ENCODE measurements at places on chromosomes 16 and 17.

- DNase-seq, result no peak
Measured at GRCh38 chr16:77663711-77664110, 58.6 kb upstream of the NUDT7 start.

GRCh38 chr17:29789196-29790170 lies 140.5 kb downstream of the SSH2 start:
- DNase-seq, result no peak

- DNase-seq, result no peak
Measured at GRCh38 chr17:31321966-31322365, 544 bp upstream of the EVI2A start.

DNA sequence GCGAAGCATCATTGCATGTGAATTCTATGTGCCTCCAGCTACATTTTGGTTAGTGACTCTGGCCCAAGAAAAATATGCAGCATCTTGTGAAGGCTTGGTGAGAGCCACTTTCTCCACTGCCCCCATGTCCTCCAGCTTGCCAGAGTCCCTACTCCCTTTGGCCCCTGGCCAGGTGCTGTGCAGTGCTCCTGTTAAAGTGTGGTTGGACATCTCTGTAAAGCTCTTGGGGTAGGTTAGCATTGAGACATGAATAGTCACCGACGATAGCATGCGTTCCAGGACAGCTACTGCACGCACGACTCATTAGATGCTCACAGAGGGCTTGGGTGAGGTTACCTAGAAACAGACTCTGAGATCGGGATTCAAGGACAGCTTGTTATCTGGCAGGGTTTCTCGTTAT lies 48.6 kb downstream of the FOXL1 start:
- no peak for DNase-seq

DNA sequence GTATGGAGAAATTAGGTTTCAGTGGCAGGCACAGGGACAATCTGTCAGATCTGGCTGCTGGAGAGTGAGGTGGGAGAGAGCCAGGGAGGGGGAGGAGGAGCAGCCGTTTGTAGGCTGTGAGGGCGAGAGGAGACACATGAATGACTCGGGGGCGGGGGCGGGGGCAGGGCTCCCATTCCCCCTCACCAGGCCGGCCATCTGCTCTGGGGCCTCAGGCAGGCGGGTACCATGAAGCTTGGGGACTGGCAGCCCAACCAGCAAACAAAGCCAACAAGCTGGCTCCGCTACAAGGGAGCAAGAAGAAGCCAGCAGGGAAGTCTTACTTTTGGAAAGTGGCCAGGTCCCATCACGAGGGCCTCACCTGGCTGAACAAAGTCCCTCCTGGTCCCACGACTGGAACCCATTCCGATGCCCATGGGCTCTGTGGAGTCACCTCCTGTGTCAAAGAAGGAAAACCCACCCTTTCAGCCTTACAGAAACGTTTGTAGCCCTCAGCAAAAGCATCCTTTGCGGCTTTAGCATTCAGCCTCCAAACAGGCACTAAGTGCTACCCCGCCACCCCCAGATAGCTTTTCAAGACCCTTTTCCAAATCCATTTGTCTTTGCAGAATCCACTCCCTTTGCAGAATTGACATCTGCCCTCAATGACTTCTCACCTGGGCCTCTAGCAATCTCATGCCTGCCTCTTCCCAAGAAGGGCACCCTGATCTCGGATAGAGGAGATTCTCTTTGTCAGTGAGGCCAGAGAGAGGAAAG lies 9.2 kb upstream of the SSTR2 start:
- peak; percentile 38 for DNase-seq

DNA sequence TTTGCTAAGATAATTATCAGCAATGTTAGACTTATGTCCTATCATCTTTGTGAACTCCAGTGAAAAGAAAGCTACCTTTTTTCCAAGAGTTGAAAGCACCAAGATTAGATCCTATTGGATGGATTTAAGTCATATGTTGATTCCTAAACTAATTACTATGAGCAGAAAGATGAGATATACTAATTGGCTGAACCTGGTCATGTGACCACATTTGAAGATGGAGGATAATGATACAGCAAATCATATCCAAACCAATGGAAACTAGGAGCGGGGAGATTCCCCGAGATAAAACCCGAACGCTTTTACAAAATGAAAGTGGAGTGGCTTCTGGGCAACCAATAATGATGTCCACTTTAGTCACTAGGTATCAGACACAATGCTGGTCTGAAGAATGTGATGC lies 1060.2 kb upstream of the EEF2KMT start:
- DNase-seq, result no peak

GRCh38 chr17:34606763-34607162 lies 27.4 kb downstream of the TMEM132E start:
- DNase-seq, result no peak

GRCh38 chr16:68079626-68080344 lies 5.4 kb upstream of the NFATC3 start:
- no peak for DNase-seq

GRCh38 chr16:53068423-53068833 lies 13.6 kb downstream of the CHD9 start:
- DNase-seq, result no peak

DNA sequence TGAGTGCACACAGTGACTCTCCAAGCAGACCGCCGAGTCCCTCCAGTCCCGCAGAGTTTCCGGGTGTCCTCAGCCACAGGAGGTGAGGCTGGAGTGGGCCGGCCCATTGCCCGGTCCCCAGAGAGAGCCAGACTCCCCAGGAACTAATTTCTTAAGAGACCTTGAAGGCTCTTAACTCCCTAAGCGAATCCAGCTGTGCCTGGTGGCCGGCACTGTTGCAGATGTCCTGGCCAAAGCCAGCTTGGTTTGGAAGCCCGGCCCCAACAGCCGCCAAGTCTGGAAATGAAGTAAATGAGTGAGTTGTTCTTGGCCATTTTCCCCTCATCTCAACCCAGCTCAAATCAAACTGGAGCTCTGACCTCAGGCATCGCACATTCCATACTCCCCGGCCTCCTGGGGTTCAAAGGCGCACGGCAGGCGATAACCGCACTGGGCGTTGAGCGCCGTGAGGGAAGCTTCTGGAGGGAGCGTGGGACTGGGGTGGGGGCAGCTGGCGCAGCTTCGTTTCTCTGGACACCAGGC lies 42.0 kb downstream of the CMIP start:
- no peak for DNase-seq

DNA sequence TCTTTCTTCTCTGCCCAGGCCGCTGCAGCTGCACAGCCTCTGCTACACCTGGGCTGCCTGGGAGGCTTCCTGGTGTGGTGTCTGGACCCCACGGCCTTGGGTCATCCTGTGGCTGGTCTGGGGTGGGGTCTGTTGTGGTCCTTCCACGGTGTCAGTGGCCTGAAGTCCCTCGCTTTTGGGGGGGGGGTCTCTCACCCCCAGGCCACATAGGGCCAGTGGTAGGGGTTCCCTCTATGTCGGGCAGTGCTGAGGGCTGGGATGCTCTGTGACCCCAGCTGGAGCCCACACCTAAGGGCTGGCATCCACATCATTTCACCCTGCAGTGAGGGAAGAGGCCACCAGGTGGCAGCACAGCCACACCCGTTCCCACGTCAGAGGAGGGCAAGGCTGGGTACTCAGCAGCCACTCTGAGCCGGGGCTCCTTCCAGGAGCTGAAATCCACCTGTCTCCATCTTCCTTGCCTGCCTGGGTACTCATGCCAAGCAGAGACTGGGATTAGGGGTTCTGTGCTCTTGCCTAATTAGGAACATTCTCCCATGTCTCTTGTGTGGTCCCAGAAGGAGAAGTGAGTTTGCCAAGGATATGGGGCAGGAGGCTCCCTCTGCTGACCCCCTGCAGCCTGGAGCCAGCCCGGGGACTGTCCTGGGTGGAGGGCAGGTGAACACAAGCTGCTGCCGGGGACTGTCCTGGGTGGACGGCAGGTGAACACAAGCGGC lies 13.0 kb downstream of the ENGASE start:
- peak; percentile 61 for DNase-seq

DNA sequence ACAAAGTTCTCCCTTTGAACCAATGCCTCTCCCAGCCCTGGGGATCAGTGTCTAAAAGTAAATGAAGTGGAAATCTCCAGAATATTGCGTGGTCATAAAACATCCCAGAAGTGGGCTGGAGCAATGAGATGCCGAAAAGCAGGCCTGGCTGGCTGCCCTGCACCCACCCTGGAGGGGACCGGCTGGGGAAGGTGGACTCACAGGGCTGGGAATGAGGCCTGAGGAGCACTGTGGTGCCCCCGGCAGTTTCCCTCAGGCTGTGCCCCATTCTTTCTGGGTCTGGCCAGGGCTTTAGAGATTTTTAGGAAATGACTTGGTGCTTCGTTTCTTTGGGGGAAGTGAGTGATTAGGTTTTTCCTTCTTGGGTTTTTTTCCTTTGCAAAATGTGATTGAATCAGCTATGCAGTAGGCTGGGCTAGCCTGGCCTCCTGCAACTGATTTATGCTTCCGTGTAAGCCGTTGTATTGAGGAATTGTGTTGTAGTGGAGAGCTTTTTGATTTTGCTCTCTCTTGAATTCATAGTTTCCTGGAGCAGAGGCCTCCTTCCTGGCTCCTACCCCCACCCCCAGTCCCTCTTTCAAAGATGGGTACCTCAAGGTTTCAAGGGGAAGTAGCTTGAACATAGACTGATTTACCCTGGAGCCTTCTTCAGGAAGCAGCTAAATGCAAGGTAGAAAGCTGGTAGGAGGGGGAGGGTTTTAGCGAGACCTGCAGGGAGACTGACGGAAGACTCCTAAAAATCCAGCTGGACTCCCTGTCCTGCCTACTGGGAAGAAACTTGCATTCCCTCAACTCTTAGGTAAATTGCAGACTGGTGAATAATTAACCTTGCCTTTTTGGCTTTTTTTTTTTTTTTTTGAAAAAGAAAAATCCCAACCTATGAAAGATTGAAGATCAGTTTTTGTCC lies 170.2 kb downstream of the RAB11FIP4 start:
- DNase-seq, result no peak

DNA sequence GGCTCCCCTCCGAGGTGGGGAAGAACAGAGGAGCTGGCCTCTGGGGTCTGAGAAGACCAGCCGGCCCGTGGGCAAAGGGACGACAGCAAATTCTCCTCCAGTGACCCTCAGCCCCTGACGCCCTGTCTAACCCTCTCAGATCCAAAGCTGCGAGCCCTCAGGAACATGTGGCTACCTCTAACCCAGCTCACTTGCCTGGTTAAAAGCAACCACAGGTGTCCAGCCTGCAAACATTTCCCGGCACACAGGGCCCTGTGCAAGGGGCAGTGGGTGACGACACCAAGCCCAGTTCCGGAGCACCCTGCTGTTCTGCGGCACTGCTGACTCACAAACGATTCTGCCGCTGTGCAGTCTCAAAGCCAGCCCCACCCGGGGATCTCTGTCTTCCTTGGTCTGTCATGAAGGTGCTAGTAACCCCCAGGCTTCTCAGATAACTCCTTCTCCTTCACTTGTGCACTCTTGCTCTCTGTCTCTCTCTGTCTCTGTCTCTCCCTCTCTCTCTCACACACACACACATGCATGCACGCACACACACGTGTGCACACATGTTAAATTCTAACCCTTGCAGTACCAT lies 23.0 kb downstream of the WNT3 start:
- no peak for DNase-seq

DNA sequence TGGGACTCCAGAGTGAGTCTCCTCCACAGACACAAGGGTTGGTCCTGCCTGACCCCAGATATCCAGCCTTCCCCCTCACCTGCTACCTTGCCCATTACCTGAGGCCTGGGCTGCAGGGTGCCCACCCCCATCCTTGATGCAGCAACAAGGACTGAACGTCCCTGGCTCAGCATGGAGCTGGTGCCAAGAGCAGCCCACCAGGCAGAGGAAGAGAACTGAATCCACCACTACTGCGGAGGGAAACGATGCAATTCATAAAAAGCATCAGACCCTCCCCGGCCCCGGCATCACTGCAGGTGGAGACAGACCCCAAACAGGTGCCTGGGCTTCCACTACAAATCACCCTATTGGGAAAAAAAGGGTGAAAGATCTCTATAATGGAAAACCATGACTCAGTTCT lies 131.0 kb upstream of the TNRC6C start:
- no peak for DNase-seq

- DNase-seq, result no peak
Measured at GRCh38 chr16:56930486-56931270, 1.3 kb upstream of the HERPUD1 start.

GRCh38 chr17:82412535-82413520 lies 5.3 kb upstream of the HEXD start:
- peak; percentile 48 for DNase-seq

- no peak for DNase-seq
Measured at GRCh38 chr16:75095204-75095621, 21.4 kb downstream of the LDHD start.

DNA sequence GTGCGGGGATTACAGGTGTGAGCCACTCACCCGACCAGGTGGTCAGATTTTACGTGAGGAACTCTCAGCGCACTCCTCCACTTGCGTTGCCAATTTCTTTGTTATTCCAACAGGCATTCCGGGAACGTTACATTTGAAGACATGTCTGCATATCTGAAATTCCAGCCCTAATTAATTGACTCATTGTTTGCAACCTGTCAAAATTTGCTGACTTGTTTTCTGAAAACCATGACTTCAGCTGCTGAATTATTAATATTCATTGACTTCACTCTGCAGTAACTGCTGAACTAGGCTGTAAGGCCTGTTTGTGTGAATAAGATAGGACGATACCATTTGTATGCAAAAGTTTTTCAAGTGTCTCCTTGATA lies 16.6 kb downstream of the G6PC1 start:
- no peak for DNase-seq

- no peak for DNase-seq
Measured at GRCh38 chr17:75160211-75160610, 5.9 kb upstream of the JPT1 start.

DNA sequence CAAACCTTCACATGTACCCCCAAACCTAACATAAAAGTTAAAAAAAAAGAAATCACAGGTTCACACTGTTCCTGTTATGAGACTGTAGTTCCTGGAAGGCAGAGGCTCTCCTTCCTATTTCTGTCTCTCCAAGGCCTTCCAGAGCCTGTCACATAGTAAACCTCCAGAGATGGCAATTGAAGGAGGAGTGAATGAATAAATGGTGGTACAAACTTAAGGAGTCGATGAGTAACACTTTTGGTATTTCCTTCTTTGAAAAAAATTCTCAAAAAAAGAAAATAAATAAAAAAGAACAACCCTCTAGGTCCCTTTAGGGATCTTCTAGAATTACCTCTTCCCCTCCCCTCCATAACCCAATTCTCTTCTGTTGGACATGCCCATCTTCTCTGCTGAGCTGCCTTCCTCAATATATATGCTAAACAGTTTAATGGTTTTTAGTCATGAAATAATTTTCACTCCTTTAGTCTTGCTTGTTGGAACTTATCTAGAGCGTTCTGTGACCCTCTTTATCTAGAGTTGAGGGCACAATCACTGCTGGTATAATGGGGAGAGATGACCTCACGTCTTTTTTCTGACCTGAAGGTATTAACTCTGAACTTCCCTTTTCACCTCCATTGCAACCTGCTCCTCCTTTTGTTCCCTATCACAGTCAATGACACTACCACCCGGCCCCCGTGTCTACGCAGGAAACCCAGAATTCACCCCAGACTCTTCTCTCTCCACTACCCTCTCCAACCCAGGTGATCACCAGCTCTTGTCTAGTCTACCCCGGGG lies 1.7 kb upstream of the TAF15 start:
- DNase-seq, result no peak

GRCh38 chr16:57889522-57889921 lies 81.4 kb downstream of the CNGB1 start:
- no peak for DNase-seq

- DNase-seq, result no peak
Measured at GRCh38 chr16:17104654-17105053, 366.1 kb downstream of the XYLT1 start.

Data from COR-L47 (cell line).